ENCODE measurements at places on chromosomes 12 and 14.

DNA sequence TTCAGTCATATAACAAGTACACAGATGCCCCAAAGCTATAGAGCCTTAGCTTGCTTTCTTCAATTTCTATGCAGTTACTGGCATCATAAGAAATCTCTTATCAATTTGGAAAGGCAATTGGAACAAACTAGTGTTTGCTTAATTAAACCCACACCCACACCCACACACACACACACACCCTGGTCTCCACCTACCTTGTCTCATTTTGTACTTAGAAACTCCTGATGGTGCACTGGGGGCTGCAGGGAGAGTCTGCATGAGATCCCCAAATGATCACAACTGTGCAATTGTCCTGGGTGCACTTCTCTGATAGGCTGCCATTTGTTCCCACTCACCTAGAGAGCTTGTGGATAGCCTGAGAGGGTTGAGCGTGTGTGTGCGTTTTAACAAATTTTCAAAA lies 40.5 kb upstream of the PTCSC3 start:
- no peak for DNase-seq

- no peak for DNase-seq
Observed at GRCh38 chr12:15038137-15038536, 65.3 kb downstream of the PDE6H start.

GRCh38 chr12:57732270-57732669 lies 6.3 kb downstream of the AGAP2 start:
- DNase-seq, result no peak

GRCh38 chr12:12156828-12157227 lies 86.1 kb downstream of the BCL2L14 start:
- no peak for DNase-seq

DNA sequence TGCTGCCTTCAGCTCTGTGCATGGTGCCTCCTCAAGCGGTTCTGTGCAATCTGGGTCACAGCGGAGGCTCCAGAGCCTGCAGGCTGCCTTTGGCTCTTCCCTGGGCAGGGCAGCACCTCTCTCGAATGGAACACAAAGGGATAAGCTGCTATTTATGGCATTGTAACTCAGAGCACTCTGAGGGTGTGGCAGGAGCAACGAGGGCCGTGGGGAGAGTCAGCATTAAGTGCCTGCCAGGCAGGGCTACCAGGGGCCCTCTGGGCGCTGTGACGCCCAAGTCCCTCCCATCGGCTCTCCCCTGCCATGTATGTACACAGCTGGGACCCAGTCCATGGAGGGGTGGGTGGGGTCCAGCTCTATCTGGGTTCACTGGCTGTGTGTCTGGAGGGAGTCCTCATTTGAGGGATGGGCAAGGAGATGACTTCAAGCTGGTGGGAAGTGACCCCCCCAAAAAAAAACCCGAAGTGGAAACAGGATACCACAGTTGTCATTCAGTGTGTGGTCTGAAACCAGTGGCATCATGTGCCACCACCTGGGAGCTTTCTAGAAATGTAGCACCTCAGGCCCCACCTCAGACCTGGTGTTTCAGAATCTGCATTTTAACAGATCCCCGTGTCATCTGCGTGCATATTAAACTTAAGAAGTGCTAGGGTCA lies 44.0 kb upstream of the OAS1 start:
- DNase-seq, result no peak

- DNase-seq, result no peak
Observed at GRCh38 chr12:54279227-54279631, 693 bp downstream of the CBX5 start.

DNA sequence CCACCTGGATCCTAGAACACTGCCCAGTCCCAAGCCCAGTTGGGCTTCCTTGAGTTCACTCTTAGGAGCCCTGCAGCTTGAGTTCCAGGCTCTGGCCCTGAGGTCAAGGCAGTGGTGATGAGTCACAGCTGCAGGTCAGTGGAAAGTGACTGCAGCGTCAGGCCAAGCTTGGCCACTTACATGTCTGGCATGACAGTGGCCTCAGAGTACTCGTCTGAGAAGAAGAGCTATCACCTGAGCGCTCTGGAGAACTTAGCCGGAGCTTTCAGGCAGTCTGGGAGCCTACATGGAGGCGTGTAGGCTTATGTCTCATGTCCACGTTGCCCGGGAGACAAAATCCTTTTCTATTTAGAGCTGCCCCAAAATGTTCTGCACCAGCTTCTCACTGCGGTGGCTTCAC lies 75.6 kb downstream of the ARL6IP4 start:
- no peak for DNase-seq

DNA sequence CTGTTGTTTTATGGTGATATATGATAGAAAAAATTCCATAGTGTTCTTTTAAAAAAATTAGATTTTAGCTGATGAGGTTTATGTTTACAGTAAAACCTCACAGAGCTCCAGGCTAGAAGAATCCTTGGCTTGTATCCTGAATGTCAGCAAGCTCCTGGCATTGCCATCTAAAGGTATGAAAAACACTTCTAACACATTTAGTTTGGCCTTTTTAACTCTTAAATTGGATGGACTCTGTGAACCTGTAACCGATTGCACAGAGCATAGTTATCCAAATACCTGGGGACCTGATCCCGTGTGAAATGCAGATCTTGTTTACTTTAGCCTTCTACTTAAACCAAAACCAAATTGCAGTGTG lies 241.1 kb upstream of the DCN start:
- no peak for DNase-seq

GRCh38 chr12:33267641-33268040 lies 172.0 kb downstream of the SYT10 start:
- DNase-seq, result no peak

- no peak for DNase-seq
Observed at GRCh38 chr12:82600379-82600778, 86.3 kb upstream of the TMTC2 start.

DNA sequence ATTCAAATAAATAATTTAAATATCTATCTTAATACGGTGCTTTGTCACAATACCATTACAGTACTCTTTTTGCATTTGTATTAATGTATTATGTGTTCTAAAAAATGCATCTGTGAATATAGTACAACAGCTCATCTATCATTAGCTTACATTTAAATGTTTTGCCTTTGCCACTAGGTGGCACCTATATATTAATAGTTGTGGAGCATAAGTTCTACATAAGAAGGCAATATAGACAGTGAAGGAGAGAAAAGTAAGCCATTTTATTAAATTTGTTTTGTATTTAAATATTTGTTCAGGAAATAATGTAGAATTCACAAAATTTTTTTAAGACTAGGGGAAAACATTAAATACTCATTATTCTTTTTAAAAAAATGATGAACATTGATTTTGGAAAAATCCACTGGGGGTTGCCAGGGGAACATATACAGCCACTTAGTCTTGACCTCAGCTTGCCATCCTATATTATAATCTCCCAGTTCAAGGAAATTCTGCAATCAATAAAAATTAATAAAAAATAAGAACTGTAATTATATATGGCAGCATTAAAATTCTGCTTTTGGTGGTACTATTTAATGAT lies 9.8 kb downstream of the CCER1 start:
- no peak for DNase-seq

- no peak for DNase-seq
Observed at GRCh38 chr12:65493913-65494245, 215.4 kb downstream of the MSRB3 start.

GRCh38 chr14:43540948-43541347 lies 966.1 kb downstream of the FSCB start:
- no peak for DNase-seq

GRCh38 chr14:70002589-70003346 lies 123.6 kb downstream of the SMOC1 start:
- no peak for DNase-seq

GRCh38 chr12:75048767-75049166 lies 160.9 kb downstream of the KCNC2 start:
- DNase-seq, result no peak

DNA sequence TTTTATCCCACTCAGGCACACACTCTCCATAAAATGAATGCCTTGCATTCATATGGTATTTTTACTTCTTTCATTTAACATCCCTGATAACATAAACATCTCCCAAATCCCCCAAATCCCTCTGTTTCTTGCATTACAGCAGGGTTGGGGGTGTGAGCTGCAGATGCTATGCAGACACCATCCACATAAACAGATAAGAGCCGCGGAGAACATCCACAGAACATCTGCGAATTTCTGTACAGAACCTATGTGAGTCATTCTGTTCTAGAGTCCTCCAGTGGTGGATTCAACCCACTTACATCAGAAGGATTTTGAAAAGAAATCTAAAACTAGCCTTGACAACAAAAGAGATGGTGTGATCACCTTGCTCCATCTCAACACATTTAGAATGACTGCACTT lies 20.3 kb downstream of the FBLN5 start:
- no peak for DNase-seq

GRCh38 chr14:72443991-72444441 lies 449.9 kb downstream of the DPF3 start:
- peak; percentile 37 for DNase-seq

DNA sequence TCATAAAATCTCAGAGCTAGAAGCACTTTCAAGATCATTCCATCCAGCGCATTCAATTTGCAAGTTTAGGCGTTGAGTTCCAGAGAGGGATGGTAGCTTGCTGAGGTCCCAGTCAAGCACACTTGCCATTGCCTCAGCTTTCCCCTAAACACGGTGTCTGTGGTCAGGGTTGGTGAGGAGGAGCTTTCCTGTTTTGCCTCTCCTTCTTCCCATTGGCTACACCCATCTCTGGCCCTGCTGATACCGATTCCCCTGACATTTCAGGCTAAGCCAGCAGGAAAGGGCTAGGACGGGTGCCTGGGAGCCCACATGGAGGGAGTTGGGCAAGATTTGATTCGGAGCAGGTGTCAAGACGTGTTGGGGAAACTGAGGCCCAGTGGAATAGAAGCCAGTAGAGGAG lies 9.1 kb downstream of the NFATC4 start:
- DNase-seq, result no peak

DNA sequence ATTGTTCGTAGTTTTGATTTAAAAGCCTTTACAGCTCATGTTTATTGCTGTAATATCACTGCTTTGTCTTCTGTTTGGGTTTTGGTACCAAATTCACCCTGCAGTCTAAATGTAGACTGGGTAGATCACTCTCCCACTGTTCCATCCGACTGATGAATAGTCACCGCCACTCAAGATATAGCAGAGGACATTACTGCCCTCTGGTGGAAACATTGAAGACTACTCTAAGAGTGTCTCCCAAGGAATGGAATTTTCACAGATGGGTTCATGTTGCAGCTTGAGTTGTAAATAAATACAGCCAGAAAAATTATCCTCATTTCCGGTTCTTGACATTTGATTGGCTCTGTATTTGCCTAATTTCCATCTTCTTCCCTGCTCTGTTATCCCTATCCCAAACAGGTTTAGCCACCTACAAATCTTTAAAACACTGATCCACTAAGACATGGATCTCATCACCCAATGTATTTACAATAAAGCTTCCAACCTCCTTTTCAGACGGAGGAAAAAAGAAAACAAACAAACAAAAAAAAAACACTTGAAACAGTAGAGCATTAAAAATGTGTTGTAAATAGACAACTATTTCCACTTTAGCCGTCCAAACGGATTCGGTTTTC lies 198.3 kb upstream of the CPNE8 start:
- DNase-seq, result no peak

DNA sequence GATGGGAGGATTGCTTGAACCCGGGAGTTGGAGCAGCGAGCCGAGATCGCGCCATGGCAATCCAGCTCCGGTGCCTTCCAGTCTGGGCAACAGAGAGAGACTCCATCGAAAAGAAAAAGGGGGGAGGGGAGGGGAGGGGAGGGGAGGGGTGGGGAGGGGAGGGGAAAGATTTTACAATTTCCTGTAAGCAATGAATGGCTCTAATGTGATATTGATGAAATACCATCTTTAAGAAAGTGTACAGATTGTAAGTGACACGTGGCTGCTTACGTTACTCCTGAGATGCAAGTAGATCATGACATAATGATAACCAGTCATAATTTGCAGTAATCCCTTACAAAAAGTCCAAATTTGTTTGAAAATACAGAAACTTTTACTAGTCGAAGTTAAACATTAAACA lies 1.4 kb downstream of the SLC25A21 start:
- DNase-seq, result no peak

GRCh38 chr12:48105321-48105866 lies 485 bp downstream of the SENP1 start:
- peak; percentile 51 for DNase-seq

- DNase-seq, result no peak
Observed at GRCh38 chr14:39217214-39217879, 16.4 kb upstream of the MIA2 start.

DNA sequence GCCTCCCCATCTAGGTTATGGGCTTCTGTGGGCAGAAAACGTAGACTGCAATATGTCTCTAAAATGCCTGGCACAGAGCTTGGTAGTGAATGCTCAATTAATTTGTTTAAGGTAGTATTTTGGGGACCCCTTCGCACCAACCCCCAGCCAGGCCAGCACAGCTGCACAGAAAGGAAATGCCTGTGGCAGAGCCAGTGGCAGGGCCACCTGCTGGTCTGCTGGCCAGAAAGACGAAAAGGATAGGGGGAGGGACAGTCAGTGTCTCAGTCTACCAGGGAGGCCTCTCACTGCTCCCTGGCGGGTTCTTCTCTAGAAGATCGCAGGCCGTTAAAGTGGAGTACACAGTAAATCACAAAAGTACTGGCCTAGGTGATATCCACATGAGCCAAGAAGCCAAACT lies 3.5 kb downstream of the RAB15 start:
- no peak for DNase-seq

- DNase-seq, result no peak
Observed at GRCh38 chr14:103773521-103773920, 57.9 kb downstream of the ZFYVE21 start.

DNA sequence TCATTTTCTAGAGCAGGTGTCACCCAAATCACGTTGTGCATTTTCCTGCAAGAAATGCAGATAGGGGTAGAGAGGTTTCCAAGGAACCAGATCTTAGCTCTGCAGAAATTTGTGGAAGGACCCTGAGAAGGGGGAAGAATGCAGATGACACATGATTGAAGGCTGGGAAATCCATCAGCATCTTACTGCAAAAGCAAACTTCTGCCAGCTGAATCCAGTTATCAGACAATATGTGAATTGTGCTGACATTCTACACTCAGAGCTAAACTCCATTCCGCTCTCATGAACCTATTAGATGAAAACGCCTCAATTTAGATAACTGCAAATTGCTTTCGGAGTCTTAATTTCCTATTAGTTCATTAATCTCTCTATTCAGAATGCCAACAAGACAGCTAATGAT lies 211.3 kb upstream of the NOS1 start:
- DNase-seq, result no peak

Data from stimulated activated naive CD4-positive, alpha-beta T cell treated with Interleukin-2 at 50 U/mL for 16 hours (primary cell).